Epithelial cell of esophagus (primary cell): ENCODE measurements at places on chromosomes 5 and 9.

DNA sequence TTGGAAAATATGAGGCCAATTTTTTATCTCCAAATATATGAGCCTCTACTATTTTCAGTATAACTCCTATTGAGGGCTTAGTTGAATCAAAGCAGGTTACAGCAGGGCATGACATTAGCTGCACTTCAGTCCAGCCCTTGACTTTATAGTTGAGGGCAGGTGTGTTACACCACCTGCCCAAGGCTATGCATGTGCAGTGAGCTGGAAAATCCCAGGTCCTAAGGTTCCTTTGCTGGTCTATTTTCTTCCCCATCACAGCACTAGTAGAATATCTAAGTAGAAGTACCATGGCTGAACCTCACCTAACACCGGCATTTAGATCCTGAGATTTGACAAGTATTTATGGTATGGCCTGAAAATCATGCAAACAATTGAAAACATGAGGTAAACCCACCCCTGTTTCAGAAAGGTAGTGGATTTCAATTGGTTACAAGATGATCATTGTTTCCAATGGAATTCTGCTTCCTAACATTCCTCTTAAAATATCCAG, 201.1 kb downstream of the SEMA5A start:
- no peak for DNase-seq

- DNase-seq = no peak
Observed at GRCh38 chr5:119105971-119106370, 35.1 kb downstream of the DMXL1 start.

DNA sequence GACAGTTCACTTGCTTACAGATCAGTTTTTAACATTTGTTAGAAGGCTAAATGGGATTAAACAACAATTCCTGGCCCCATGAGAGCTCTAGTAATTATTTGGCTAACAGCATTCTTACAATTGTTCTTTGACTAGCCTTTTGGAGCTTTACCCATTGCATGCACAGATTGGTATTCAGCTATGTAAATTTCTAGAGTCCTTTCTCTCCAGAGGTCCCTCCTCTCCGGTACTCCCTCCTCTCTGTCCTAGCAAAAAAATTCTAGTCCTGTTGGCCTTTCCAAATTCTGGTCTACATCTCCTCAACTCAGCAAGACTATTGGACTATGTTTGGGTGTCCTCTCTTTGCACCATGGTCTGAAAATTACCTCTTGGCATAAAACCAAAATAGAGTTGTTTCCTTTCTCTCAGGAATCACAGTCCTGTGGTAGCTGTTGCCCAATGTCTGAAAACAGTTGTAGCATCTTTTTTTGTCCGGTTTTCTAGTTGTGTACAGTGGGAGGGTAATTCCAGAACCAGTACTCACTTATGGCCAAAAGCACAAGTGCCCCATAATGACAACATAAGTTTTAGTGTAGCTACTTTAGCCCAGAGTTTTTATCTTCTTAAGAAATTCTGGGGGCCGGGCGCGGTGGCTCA, 18.1 kb downstream of the SAR1B start:
- no peak for DNase-seq

GRCh38 chr9:81605170-81605670, 84.1 kb downstream of the TLE1 start:
- DNase-seq = peak; percentile 45

DNA sequence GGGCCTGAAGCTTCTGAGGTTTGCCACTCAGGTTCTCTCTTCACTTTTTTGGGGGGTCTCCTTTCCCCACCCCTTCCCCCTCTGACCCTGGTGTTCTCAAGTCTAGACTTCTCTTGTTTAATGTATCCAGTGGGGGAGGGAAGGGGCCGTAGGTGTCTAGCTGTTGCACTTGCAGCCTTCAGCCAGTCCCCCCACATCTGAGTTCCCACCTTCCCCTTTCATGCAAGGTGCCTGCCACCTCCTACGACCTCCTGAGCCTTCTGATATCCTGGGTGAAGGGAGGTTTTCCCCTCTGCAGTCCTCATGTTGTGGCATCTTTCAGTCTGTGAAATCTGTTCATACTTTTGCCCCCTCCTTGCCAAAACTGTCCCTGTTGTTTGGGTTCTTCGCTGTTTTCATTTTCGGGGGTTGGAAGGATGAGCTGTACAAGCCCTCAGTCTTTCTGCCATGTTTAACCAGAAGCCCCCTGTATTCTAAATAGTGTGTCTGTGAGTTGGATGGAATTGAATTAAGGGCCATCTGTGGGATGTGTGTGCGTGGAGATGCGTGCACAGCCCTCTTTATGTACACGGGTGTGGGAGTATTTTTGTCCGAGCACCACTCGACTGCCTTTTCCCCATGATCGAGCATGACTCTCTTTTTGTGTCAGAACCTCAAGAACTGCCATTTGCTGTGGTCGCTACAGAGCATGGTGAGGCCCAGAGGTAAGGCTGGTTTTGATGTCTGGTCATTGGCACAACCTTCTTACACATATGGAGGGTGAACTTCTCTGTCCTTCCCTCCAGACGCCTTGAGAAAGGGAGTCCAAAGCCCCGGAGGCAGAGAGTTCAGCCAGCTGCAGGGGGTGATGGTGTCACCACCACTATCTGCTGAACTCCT, 23.6 kb downstream of the PRRC2B start:
- no peak for DNase-seq

DNA sequence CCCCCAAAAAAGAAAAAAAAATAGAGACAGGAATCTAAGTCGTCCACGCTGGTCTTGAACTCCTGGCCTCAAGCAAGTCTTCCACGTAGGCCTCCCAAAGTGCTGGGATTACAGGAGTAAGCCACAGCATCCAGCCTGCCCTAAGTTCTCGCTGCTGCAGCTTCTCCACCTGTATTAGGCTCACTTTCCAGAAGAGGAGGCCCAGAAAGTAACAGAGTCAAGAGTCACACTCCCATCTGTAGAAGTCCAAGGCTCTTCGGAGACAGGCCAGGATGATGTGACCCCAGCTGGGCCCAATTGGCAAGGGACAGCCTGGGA, 1.8 kb downstream of the EEIG1 start:
- no peak for DNase-seq

- DNase-seq = no peak
Observed at GRCh38 chr5:181163487-181164075, 16.2 kb downstream of the OR2V2 start.

DNA sequence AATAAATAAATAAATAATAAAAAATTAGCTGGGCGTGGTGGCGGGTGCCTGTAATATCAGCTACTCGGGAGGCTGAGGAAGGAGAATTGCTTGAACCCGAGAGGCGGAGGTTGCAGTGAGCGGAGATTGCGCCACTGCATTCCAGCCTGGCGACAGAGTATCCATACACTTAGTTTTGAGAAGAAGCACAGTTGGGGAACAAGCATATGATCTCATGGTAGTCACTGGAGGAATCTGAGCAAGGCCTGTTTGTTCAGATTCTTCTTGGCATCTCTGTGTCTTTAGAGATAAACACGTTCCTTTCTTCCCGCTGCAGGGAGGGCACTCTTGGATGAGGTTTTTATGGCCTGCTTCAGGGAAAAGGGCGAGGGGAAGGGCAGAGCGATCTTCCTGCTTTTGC, 15.6 kb upstream of the DENND1A start:
- DNase-seq = peak; percentile 18

DNA sequence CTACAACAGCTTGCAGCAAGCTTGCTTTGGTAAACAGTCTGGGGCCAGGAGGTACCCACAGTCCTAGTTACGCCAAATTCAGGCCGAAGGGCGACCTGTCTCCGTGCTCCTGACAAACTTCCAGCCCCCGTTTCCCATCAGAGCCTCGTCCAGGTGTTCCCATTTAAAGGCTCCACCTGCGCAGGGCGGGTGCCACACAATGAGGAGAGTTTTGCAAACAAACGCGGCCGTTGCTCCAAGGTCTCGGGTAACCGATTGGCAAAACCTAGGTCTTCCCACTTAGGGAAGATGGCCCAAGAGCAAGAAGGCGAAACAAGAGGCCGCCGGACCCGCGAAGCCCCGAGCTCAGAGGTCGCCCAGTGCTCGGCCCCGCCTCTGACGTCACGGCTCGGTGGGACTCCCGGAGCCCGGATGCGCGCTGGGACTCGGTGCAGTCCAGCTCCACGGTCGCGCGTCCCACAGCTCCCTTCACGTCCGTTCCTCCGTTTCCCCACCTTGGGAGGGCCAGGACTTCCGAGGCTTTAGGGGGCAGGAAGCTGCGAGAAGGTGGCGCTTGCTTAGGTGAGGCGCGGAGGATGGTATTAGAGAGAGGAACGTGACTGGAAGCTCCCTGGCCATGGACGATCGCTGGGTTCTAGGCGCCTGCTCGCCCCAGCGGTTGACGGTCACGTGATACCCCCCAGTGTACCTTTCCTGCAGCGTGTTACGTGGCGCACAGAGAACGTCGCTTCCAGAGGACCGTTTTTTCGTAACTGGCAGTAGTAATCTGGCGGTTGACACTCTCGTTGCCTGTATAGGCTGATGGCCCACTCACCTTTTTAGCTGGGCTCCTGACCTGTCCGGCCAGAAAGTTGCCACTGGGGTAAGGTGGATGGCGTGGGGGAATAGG, 41.8 kb upstream of the KDM4C start:
- DNase-seq = peak; percentile 29

GRCh38 chr5:148342371-148343045, 7.1 kb downstream of the SPINK9 start:
- peak; percentile 53 for DNase-seq

DNA sequence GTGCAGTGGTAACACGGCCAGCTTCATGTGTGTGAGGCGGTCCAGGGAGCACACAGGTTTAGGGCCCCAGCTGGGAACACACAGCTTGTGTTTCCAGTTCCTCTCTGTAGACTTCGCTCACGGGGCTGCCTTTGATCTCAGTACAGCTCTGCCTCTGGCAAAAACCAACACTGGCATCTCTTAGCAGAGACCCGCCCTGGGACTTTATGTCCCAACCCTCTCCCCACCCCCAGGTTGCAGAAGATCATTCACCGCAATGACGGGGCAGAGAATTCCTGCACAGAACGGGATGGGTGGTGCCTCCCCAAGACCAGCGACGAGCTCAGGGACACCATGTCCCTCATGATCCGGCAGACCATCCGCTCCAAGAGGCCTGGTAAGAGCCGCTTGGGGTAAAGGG, 5.2 kb upstream of the CEL start:
- no peak for DNase-seq

DNA sequence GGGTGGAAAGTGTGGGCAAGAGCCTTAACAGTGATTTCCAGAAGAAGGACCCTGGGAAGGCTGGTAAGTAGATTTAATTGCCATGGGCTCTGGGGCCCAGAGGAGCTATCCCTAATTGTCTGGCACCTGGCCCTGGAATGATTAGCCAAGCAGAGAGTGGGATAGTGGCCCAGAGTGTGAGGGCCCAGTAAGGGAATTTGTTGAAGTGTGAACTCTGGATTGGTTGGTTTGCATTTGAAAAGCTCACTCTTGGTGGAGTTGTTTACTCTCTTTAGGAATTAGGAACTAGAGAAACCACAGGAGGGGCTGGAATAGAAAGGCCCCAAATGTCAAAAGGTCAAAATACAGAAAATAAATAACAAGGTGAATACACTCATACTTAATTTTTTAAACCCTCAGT, 207.1 kb downstream of the GABRG2 start:
- DNase-seq = no peak

GRCh38 chr9:96607971-96608370, 11.7 kb downstream of the CDC14B start:
- DNase-seq = no peak

DNA sequence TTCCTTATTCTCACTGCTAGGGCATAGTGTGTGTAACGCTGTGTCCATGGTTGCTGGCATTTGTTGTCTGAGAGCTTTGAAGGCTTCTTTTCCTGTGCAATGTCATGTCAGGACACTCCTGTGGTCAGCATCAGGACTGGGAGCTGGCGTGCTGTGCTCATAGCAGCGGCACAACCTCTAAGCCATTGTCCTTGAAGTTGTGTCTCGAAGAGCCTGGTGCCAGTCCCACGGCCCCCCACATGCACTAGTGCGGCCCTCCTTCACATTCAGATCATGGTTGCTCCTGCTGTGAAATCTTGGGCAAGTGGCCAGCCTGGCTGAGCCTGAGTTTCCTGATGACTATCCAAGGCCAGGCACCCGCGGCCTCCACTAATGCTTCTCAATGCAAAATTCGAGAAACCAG, 32.4 kb downstream of the PDZD2 start:
- no peak for DNase-seq

DNA sequence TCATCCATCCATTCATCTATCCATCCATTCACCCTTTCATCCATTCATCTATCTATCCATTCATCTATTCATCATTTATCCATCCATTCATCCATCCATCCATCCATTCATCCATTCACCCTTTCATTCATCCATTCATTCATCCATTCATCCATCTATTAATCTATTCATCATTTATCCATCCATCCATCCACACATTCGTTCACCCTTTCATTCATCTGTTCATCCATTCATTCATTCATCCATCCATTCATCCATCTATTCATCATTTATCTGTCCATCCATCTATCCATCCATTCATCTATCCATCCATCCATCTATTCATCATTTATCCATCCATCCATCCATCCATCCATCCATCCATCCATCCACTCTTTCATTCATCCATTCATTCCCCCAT, 33.9 kb upstream of the FCN2 start:
- DNase-seq = no peak

DNA sequence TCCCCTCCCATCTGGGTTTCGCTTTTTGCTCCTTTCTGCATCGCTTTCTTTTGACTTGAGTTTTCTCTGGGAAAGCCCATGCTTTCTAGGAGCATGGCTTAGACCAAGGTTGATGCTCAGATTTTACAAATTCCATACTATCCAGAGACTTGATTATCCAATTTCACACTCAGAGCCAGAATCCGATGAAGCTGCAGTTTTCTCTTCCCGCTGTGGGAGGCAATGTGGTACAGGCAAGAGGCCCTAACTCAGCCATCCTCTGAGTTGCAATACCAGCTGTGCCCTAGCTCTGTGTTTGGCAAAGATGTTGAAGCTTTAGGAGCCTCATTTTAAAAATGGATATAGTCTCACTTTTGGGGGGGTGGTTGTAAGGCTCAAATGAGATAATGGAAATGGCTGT, 85.1 kb downstream of the BRINP1 start:
- DNase-seq = no peak

DNA sequence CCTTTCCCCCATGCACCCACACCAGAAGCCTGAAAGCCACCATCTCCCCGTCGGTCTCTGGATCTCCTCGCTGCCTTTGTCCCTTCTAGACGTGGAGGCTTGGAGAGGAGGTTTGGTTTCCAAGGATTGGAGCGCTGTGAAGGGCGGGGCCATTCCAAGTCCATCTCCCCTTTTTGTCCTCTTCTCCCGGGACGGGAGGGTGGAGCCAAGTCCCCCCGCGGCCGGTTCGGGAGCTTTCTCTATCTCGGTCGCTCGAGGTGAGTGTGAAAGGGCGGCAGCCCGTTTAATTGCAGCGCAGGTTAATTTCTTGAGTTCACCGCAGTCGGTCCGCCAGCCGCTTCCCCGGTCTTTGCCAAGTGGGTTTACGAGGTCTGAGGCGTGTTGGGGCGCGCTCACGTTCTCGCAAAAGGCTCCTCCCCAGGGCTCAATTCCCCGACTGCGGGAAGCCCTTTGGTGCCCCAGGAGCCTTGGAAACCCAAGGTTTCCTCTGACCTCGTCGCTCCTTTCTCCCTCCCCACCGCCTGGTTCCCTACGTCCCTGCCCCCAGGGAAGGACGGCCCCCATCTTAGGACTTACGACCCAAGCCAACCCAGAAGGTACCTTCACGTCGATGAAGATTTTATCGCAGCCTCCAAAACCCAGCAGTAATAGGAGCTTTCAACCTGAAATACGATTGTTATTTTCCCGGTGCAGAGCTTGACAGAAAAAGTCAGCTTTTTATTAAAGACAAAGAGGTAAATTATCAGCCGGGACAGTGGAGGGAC, 2.8 kb upstream of the ZNF462 start:
- peak; percentile 83 for DNase-seq

GRCh38 chr9:92954049-92954861, 6.9 kb downstream of the FGD3 start:
- peak; percentile 85 for DNase-seq

- DNase-seq = no peak
Observed at GRCh38 chr9:8156346-8156745, 356.8 kb upstream of the DMAC1 start.

- DNase-seq = no peak
Observed at GRCh38 chr5:176660530-176660859, 13.2 kb downstream of the TSPAN17 start.
